ENCODE measurements at places on chromosomes 1 and 21.

- DNase-seq, result no peak
These were observed 23.7 kb upstream of the PEF1 start for GRCh38 chr1:31668303-31668883.

GRCh38 chr21:42672699-42673458, 19.5 kb downstream of the PDE9A start:
- DNase-seq, result no peak

DNA sequence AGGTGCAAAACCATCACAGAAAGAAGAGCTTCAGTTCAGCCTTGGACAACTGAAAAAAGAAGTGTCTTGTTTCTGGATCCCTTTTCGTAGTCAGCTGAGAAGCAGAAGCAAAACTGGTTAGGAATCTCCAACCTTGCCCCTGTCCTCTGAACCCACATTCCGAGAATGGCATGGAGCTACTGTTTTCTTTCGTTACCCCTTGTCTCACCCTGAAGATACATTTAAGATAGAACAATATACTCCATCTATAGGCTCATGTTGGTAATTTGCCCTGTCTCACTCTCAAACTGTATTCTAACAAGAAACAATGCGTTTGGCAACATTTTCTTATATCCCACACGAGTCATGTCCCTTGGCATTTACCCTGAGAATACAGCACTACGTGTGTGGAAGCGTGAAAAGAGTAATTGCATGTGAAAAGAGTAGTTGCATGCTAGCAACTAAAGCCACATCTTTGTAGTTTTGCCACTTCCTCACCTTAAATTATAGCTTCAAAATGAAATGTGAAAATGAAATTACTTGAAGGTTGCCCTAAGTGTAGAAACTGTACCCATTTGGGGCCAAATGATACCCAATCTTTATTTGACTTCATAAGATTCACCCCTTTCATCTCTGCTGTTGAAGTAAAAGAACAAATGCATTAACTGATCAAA, 5.3 kb downstream of the SLAMF7 start:
- DNase-seq, result no peak

DNA sequence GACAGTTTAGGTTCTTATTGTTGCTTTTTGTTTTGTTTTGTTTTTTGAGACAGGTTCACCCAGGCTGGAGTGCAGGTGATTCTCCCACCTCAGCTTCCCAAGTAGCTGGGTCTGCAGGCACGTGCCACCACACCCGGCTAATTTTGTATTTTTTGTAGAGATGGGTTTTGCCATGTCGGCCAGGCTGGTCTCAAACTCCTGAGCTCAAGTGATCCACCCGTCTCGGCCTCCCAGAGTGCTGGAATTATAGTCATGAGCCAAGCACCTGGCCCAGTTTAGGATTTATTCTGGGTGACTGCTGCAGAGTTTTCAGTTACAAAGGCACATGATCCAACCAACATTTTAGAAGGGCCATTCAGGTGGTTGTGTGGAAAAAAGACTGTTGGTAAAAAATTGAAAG, 102.0 kb downstream of the SPAG17 start:
- no peak for DNase-seq

DNA sequence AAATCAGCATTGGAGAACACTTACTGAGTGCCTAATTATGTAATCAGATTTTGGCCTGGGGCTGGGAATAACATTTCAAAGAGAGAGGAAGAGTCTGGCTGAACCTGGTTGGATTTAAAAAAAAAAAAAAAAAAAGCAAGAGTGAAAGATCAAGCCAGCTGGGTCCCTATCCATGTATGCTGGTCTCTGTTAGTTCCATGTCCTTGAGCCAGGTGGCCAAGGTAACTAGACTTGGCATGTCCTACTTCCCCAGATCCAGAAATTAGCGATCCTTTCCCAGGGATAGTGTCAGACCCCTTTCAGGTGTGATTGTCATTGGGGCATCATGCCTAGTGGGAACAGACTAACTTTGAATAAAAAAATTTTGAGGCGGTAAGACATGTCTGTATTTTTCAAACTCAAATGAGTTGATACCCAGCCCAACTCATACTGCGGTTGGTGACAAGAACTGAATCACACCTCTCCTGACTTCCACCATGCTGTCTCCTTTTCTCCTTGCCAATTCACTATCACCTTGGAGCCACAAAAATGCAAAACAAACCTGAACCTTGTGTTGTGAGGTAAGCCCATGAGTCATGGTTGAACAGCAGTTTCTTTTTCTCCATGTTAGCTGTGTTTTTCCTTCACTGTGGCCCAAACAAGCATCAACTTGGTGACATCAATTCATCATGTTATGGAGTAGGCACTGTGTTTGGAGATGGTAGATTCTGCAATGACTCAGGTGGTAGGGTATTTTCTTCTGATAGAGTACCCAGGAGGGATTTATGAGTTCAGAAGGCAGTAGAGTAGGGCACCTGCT, 24.5 kb upstream of the PPP2R5A start:
- DNase-seq, result no peak
